ENCODE measurements at places on chromosomes 5 and 9.
A peak's percentile ranks its signal among the peaks of the same experiment; 100 is the strongest.

GRCh38 chr5:178104492-178104891, 8.8 kb upstream of the N4BP3 start:
- no peak for DNase-seq

DNA sequence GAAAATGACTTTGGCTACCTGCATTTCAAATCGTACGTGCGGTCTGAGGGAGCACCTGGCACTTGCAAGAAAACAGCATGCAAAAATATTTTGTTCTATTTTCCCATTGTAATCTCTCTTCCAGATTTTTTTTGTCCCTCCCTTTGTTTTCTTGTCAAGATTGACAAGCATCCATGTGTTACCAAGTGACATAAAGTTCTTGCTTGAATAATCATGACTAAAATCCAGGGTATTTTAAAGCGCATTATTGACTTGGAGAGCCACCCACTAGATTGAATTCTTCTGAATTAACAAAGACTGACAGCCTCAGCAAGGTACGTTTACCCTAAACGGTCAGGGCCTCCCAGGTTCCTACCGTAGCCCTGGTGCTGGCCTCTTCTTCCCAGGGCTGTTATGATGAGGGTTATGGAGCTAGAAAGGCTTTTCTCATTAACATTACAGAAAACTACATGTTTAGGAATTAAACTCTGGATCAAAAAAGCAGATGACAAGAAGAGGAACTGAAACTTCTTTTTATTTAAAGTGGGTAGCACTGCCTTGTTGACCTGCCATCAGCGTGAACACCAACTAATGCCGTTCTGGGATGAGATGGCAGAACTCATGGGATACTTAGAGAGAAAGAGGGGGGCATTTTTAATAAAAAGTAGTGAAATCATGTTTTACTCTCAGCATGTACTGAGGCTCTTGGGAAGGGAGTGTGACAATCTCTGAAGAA, 297.0 kb downstream of the EFNA5 start:
- no peak for DNase-seq

- no peak for DNase-seq
Measured at GRCh38 chr9:70110194-70111041, 66.8 kb downstream of the MAMDC2 start.

DNA sequence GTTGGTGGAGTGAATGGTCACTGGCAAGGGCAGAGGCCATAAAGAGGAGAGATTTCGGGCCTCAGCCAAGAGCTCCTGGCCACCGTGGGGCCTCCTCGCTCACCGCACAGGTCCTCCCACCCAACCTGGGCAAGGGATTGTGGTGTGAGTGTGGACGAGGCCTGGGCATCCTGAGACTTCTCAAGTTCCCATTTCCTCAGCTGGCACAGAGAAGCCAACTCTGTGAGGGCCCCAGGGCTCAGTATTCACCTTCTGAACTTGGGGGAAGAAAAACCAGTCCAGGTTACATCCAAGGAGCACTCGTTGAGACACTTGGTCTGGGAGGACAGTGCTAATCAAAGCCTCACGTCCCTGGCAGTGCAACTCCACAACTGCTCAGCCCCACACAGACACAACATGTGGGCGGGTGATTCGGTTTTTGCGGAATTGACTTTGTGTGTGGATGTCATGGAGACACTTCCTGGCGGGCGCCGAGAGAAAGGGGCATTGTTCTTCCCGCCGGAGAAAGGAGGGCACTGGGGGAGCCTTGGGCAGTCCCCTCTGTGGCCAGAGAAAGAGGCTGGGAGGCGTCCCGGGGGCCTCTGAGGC, 28.5 kb upstream of the NKD2 start:
- peak; percentile 16 for DNase-seq

GRCh38 chr9:99362321-99362720, 140.2 kb downstream of the SEC61B start:
- DNase-seq = no peak

DNA sequence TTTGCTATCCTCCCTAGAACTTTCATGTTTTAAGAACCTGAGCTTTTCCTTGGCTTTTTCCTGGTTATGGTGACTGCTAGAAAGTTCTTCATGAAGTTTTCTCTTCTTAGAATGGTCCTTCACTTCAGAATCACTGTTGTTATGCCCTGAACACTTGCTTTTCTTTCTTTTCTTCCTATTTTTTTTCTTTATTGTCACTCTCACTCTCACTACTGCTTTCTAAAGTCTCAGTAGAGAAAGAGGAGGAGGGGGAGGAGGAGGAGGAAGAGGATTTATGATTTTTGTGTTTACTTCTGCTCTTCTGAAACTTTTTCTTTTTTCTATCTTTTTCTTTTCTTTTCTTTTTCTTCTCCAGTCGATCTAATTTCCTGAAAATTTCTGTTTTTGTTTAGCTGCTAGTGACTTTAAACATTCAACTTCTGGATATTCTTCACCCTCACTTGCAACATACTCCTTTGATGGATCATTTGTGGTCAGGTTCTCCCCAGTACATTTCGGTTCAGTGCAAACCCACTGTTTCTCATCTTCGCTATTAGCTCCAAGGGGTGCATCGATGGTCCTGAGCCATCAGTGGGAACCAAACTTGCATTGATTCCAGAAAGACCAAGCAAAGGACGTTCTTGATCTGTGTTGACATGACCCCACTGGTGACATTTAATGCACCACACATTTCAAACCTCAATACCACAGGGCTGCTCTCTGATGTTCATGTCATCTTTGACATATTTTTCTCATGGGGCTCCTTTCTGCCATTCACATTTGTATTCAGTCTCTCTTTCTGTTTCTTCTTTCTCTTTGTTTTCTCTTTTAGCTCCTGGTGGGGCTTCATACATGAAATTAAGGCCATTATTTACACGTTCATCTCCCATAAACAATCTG, 81.6 kb upstream of the HAND1 start:
- DNase-seq = no peak

DNA sequence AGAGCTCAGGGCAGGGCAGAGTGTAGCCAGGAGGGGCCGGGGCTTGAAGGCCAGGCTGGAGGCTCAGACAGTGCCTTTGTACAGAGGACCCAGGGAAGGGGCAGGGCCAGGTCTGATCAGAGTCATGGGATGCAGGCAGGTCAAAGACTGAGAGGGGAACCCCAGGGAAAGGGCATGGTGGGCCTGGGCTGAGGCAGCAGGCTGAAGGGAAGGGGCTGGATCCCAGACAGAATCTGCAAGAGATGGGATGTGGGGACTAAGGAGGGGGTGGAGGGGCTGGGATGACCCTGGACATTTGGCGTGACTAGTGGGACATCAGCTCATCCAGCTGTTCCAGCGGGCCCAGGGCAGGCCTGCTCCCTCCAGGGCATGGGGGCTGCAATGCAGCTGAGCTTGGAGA, 15.5 kb upstream of the MRNIP start:
- DNase-seq = no peak

DNA sequence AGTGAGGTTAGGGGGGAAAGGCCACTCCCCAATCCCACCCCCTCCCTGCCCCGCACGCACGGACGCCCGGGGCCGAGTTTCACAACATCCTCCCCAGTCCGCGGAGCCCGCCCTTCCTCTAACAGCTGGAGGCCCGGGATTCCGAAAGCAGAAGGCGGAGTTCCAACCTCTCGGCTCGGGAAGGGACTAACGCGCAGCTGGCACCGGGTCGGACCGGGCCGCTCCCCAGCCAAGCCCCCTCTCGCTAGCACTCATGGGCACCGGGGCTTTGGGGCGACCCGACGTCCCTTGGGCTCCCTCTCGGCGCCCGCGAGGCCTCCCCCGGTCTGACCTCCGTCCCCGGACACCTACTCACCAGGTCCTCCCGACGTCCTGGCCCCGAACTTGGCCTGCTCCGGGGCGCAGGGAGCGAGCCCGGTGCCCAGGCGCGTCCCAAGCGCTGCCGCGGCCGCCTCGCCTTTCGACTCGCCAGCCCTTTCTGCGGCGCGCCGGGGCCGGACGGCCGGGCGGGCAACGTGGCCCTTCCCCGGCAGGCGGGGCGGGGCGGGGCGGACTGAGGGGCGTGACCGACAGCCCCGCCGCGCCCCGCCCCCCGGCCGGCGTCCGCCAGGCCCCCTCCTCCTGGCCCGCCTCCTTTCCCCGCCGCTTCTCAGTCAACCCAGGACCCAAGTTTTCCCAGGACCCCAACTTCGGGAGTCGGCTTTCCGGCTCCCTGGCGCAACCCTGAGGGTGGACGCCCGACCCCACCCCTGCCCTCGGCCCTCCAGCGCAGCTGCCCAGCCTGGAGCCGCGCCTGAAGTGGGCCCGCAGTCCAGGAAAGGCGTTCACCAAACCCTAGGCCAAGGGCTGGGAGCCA, at the start of gene MGAT1:
MGAT1 (minus strand) TSS at position 482 of the 856 bp plus-strand sequence. CDS start 9,835 bp downstream, outside the sequence.
- DNase-seq = peak; percentile 89

- no peak for DNase-seq
Measured at GRCh38 chr5:36670548-36670947, 64.1 kb downstream of the SLC1A3 start.

DNA sequence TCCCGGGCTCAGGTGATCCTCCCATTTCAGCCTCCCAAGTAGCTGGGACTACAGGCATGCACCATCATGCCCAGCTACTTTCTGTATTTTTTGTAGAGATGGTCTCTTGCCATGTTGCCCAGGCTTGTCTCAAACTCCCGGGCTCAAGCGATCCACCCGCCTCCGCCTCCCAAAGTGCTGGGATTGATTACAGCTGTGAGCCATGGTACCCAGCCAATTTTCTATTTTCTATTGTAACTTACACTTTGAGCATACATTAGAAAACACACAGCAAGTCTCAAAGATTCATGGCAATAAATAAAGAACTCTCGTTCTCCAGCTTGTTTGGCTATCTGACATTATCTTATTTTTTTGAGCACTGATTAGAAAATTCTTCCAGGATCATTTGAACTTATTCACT, 228.7 kb downstream of the ADAMTS6 start:
- DNase-seq = no peak

- DNase-seq = no peak
Measured at GRCh38 chr9:5514617-5515260, 4.4 kb downstream of the PDCD1LG2 start.

GRCh38 chr9:32956606-32957005, 44.8 kb downstream of the APTX start:
- no peak for DNase-seq

DNA sequence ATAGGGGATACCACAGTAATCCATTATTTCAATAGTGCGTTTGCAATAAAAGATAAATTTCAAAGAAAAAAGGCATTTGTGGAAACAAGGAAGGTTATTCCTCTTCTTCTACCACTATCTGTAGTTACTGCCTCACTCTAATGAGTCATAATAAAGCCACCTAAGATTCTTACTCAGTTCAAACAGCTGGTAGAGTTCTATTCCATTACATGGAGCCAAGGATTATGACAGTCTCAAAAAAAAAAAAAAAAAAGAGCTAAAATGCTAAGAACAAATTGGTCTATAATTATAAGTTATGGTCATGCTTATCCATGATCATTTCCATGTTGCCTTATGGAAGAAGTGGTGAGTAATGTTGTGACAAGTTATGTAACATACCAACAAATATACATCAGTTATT, 46.3 kb downstream of the DENND1A start:
- DNase-seq = no peak

GRCh38 chr9:82206490-82206889, 217.9 kb downstream of the SPATA31D1 start:
- DNase-seq = no peak

DNA sequence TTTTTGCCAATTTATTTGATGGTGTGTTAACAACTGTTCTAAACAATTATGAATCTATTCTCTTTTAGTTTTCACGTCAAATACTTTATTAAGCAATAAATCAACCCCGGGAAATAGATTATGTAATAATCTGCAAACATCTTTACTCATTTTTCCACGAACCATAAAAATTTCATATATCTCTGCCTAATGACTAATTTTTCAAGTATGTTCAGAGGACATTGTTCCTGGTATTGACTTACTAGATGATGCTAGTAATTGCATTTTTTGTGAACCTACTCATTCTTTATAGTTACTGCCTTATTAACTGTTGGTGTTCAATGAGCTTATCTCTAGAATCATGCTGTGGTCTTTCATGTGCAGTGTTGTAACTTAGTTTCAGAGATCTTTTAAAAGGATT, 41.0 kb upstream of the FBN2 start:
- DNase-seq = no peak

GRCh38 chr5:112210430-112211005, 208.6 kb downstream of the EPB41L4A start:
- DNase-seq = no peak

DNA sequence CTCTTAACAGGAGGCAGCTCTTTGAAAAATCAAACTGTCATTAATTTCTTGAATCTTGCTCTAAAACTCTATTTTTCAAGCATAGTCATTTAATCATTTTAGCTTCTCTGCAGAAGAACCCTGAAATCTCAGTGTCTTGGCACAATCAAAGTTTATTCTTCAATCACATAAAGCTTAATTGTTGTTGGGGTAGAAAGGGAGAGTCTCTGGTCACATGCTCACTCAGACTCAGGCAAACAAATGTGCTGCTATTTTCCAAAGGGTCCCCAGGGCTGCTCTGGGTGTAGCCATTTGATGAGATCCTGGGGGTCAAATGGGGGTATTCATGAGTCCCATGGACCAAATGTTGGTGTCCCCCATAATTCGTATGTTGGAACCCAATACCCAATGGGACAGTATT, 114.8 kb downstream of the MSX2 start:
- DNase-seq = no peak

DNA sequence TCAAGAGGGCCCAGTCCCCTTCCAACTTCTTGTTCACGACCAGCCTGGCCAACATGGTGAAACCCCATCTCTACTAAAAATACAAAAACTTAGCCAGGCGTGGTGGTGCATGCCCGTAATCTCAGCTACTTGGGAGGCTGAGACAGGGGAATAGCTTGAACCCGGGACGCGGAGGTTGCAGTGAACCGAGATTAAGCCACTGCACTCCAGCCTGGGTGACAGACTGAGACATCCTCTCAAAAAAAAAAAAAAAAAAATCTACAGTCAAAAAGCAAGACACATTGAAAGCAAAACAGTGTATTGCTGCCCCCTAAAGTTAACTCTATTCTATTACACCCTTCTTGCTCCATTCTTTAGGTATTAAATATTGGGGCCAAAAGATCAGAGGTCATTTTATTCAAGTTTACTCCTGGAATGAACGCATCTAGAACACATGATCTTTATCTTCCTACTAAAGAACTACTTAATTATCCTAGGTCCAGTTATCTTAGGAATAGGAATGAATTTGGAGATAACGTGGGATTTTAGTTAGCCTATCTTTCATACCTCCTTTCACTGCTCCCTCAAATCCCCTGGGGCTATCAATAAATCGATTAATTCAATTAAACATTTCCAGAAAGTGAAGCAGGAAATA, 2.4 kb downstream of the ATG12 start:
- DNase-seq = no peak

DNA sequence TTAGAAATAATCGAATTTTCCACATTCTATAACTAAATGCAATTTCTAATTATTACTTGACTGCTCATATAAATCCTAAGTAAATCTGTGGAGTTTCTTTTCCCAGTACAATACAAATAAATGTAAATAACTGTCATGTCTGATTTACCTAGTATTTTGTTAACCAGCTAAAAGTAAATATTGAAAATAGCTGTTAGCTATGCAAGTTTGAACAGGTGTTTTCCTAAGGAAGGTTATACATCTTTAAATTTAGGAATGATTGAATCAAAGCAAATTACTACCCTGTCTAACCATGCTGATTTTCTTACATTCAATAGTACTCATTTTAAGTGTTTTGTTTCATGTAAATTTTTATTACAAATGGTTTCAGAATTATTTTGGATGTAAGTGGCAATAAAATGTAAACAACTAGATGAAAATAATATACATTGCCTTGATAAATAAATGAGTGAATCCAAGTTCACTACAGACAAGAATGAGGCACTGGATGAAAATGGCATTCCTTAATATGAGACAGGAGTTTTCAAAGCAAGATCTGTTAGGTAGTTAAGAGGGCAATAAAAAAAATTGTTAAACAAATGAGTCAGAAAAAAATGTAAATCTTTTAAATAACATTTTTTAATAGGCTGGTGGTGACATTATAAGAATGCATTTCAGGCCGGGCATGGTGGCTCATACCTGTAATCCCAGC, 15.8 kb downstream of the MCIDAS start:
- no peak for DNase-seq

Measured in right kidney (tissue), 9 donors.